ENCODE measurements at places on chromosomes 6 and 20.
A peak's percentile ranks its signal among the peaks of the same experiment; 100 is the strongest.

DNA sequence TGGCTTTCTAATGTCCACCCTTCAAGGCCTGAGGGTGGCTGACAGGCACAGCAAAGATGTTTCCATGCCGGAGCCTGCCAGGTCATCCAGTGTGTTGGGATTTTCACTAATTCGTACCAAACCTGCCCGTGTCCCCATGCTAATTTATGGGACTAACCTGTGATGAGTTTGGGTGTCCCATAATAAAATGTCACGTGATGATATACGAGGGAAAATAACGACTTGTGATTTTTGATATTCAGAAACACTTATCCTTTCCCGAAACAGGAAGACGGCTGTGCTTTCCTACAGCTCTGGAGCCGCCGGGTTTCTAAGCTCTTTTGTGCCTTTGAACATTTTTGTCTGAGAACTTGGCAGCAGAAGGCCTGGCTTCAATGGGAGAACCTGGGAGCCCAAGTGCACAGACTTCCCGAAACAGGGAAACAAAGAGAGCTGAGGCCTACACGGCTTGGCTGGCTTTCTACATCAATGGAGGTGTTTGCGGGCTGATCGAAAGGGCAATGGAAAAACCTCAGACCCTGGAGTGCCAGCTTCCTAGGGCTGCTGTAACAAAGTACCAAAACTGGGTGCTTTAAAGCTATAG, 171.9 kb upstream of the JARID2 start:
- no peak for DNase-seq

GRCh38 chr6:106255306-106255705, 70.3 kb downstream of the ATG5 start:
- no peak for DNase-seq

- DNase-seq = no peak
Observed at GRCh38 chr20:46365487-46366220, 40.8 kb downstream of the ELMO2 start.

DNA sequence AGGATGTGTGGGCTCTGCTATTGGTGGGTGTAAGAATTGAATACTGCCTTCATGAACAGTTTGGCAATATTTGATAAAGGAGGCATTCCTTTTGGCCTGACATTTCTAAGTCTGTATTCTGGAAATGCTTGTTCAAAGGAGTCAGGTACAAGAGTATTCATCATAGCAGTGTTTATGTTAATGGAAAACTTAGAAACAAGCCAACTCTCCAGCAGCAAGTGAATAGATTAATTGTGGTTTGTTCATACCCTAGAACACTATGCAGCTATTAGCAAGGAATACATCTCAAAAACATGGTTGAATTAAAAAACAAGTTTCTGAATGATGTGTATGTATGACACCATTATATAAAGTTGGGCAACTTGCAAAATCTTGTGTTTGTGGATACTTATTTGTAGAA, 195.8 kb downstream of the ZFAND3 start:
- no peak for DNase-seq

- peak; percentile 49 for DNase-seq
Observed at GRCh38 chr6:30260036-30260504, 46.9 kb upstream of the TRIM26 start.

GRCh38 chr6:161215876-161216615, 57.8 kb downstream of the AGPAT4 start:
- no peak for DNase-seq

GRCh38 chr6:41561416-41561815, 15.2 kb downstream of the FOXP4 start:
- no peak for DNase-seq

DNA sequence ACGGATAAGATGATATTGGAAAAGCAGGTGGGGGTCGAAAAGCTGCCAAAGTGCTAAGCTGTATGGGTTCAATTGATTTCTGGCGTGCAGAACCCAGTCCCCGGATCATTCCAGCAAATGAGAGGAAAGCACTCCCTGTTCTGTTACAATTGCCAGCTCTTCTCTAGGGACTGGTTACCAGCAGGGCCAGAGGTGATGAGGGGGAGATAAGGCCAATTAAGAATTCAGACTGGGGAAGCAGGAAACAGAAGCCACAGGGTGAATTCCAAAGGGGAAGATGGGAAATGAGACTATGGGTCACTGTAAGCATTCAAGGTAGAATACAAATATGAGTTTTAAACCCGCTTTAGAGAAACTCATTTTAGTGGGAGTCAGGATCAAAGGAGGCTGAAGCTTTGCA, 349.4 kb upstream of the MAP3K7 start:
- no peak for DNase-seq

DNA sequence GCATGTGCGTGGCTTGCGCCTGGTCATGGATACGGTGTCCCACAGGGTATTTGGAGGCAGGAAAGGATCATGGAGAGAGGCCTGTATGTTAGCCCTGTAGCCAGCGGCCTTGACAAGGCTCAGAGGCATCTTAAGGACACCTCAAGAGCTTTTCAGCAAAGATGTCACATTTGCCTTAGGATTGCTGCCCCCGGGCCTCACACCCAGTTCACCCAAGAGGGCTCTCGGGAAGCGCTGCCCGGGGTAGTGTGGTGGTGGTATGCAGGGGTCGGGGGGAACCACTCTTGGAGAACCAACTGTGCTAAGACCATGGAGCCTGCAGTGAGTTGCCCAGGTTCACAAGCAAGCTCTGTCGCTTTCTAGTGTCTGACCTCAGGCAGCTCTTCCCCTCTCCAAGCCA, 36.9 kb upstream of the VSTM2L start:
- DNase-seq = no peak

- DNase-seq = no peak
Observed at GRCh38 chr20:47314647-47315338, 41.7 kb downstream of the ZMYND8 start.

DNA sequence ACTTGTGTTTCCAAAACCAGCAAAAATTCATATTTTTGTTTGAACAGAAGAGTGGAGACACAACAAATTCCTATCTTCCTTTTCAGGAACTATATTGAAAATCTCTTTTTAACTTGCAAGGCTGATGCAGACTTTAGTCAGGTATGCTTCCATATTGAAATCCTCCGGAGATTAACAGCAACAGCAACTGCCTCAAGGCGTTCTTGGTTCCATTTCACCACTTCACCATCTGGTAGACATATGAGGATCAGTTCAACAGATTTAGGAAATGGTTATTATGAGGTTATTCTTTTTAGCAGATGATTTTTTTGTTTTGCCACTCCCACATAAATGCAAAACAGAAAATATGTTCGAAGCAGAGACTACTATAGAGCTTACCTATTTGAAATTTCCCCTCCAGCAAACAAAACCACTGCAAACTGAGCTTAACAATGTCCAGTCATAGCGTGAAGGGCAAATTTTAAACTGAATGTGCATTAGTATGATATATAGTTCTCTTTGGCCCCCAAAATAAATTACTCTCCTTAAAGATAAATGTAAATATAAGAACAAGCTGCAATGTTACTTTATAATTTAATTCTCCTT, 520.5 kb upstream of the ADGRB3 start:
- DNase-seq = no peak

GRCh38 chr20:22217712-22218352, 366.5 kb downstream of the FOXA2 start:
- no peak for DNase-seq

- DNase-seq = no peak
Observed at GRCh38 chr20:19850198-19850533, 92.1 kb downstream of the RIN2 start.

DNA sequence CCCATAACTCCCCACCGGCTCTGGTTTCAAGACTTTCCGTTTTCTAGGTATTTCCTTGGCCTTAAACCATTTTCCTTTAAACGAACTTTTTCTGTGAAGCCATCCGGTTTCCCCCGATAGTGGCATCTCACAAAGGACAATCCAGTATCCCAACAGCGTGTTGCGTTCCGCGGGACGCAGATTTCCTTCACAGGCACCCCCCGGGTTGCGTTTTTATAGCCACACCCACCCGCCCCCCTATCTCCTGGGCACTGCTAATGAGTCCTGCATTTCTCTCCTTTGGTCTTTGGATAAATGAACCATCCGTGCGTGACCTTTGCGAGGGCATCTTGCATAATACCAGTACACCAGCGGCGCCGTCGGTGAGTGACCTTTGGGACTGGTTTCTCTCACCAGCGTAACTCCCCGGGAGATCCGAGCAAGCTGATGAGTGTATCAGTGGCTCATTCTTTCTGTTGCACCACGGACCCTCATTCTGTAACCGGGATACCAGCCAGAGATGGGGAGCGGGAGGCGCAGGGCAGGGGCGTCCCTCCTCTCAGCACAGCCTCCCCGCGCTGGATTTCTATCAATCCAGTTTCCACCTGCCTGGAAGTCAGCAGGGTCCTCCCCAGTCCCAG, 586 bp upstream of the NQO2 start:
- DNase-seq = peak; percentile 15

- DNase-seq = no peak
Observed at GRCh38 chr6:111711476-111711875, 105.8 kb upstream of the TRAF3IP2 start.

- no peak for DNase-seq
Observed at GRCh38 chr6:82298012-82298411, 50.5 kb upstream of the IBTK start.

DNA sequence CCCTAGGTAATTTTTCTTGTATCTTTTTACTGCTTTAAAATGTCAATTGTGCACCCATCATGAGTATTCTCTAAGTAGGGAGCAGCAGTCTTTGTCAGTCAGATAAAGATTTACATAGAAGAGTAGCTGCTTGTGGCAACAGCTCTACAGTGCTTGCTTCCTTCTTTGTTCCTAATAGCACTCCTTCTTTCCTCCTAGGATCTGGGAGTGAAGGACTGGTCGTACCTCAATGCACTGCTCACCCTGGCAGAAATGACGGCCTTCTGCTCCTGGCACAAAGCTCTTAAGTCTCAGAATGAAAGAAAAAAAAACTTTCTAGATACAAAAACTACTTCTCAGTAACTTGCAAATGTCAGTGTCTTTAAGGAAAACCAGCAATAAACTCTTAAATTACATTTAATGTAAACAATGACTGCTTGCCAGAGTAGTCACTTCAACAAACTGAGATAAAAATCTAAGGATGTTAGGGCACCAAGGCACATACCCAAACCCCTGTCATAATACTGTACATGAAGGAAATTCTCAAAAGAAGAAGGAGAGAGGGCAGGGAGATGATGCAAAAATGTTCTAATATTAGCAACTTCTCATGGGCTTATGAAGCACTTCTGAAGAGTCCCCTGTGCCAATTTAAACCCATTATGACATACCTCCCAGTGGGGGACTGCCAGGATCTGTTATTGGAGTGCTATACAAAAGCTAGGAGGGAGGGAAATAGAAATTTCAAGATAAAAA, 34.0 kb downstream of the NCOA6 start:
- no peak for DNase-seq

- DNase-seq = peak; percentile 40
Observed at GRCh38 chr20:835608-836045, 2.1 kb downstream of the FAM110A start.

GRCh38 chr20:62045118-62045517, 20.6 kb downstream of the TAF4 start:
- DNase-seq = no peak

DNA sequence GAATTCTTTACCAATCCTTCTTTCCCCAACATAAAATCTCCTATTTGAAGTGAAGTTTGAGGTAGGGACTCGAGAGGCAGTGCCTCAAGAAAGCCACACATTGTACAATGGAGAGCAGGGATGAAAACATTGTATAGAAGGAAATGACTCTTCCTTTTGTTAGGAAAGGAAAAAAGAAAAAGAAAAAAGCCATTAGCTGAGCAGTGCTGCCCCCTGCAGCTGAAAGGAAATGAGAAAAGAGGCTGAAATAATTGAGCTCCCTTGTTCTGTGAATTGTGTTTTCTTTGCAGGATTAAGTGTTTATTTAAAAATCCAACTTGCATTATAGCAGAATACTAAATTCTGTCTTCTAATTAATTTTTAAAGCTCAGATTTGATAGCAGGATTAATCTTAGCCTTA, 162.9 kb upstream of the SASH1 start:
- DNase-seq = no peak

DNA sequence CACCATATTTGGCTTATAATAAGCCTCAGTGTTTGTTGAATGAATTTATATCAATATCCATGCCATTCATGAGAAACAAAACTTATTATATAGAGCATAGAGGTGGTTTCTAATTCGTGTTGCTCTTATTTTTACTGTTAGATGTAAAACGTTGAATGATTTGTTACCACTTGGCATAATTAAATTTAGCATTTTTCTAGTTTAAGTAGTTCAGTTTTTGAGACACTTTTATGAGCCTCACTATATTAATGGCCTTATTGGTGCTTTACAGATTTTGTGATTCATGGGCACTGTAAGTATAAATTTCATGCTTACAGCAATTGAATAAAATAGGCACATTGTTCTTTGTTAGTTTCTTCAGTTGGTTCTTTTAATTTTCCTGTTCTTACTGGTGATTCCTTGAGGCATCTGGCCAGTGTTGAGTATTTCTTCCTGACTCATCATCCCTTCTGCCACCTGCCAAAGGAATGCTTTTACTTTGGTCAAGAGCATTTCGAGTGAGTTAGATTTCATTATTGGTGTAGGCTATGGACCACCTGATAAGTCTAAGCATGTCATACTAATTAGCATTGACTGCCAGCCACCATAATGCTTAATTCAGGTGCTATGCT, 34.8 kb downstream of the CDKAL1 start:
- DNase-seq = no peak

All from stimulated activated CD4-positive, alpha-beta T cell treated with anti-CD3 and anti-CD28 coated beads, Interleukin-4, amount 100 ng/mL, for 1 hour (primary cell).